ENCODE measurements at places on chromosomes 12 and 14.

DNA sequence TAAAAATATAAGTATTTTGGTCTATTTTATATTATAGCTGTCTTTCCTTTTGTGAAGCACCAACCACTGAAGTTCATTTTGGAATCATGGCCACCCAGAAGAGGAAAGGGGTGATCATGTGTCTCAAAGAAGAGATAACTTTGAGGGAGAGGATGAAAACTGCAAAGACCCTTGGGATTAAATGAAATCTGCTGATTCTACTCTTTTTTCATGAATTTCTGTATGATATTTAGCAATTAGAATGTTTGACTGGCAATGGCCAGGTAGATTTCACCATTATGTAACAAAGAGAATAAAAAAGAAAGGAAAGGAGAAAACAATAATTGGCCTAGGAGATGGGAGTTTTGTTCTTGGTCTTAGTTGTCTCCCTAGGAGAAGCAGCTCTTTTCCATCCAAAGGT lies 350.8 kb downstream of the EMP1 start:
- DNase-seq, result no peak

- peak; percentile 60 for DNase-seq
Observed at GRCh38 chr12:98653866-98654493, 8.9 kb downstream of the APAF1 start.

- DNase-seq, result no peak
Observed at GRCh38 chr12:65318186-65318685, 39.8 kb downstream of the MSRB3 start.

DNA sequence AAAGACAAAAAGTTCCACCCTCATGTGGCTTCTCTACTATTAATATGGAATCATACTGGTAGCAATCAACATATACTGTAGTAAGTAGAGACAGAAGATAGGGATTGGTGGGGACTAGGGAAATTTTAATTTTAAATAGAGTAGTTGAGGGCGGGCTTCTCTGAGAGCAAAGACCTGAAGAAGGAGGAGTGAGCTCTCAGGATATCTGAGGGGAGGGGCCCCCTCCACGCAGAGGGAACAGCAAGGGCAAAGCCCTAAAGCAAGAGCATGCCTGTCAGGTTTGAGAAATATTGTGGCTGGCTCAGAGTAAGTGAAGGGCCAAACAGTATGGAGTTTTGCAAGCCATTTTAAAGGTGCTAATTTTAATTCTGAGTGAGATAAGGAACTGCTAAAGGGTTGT lies 64.3 kb downstream of the PCNX1 start:
- DNase-seq, result no peak

DNA sequence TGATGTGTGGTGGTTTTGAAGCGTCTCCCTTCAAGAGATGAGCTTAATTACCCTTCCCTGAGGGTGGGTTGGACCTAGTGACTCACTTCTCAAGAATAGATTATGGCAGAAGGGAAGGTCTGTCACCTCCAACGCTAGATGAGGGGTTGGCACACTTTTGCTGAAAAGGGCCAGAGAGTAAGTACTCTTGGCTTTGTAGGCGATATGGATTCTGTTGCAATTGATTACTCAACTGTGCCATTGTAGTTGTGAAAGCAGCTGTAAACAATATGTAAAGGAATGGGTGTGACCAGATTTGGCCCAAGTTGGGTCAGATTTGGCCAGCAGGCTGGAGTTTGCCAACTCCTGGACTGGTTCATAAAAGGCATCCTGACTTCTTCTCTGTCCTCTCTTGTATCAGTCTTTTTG lies 53.3 kb downstream of the SMIM41 start:
- DNase-seq, result no peak

DNA sequence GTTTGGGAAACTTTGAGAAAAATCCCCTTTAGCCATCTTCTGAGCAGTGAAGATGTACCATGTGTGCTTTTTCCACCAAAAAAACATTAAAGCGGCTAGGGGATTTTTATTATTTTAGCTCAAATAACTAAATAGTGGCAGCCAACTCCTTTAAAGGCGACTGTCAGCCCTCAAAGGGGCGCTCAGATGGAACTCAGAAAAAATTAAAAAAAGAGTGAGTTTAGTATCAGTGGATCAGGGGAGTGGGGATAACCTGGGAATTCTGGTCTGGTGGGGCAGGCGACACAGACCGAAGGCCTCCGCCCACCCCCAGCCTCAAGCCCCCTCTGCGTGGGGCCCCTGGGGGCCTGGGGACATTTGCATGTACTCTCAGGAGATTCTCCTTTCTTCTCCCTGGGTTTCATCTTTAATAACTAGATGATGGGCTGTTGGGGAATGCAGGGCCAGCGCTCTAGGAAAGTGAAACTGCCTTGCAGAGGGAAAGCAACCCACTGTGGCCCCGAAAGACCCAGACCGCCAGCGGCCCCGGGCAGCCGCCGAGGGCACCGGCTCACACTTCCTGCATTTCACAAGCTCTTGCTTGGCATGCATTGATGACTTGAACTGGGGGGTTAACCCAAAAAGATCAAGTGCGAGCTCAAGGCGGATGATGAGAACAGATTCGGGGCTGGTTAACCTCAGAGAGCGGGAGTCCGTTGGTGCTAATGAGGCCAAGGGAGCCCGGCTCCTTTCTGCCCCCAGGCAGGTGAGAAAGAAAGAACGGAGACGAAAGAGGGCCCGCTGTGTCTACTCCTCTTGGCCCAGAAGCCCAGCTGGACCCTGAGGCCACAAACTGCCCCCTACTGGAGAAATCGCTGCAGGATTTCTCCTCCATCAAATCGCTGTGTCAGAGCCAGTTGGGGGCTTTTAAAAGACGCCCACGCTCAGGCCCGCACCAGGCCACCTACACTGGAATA lies 7.3 kb upstream of the BATF start:
- no peak for DNase-seq

- no peak for DNase-seq
Observed at GRCh38 chr14:99626041-99626648, 18.8 kb upstream of the HHIPL1 start.

GRCh38 chr12:58931518-58931917 lies 11.2 kb upstream of the LRIG3 start:
- no peak for DNase-seq

DNA sequence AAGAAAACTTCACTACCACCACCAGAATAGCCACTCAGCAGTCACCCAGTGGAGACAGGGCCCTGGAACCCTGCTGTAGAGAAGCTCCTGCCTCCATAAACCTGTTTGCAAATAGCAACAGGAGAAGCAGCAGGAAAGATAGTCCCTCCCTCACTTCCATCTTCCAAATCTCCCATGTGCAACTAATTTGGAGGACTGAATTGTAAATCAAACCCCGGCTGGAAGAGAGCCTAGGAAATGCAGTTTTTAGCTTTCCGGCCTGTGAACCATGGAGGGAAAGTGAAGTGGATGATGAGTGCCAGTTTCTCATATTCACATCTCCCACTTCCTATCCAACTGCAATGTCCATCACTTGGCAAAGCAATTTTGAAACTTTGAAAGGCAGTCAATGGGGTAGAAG lies 167.2 kb upstream of the FRMD6 start:
- DNase-seq, result no peak
